ENCODE measurements at places on chromosomes 13 and 19. TPM values are rescaled to one million over a fixed set of nuclear protein-coding genes. Genes with fewer than 3 reads are reported as not detected.

The ZNF571 gene
- total RNA-seq = 1.1 TPM

The C19orf85 gene
- not detected for total RNA-seq

The UPF3A gene
- 24.8 TPM for total RNA-seq

The FREM2 gene
- total RNA-seq = not detected

The CLIP3 gene
- total RNA-seq = 2.8 TPM

The TRIM13 gene
- 18.1 TPM for total RNA-seq

The ZNF317 gene
- total RNA-seq = 12.3 TPM

The PSG7 gene
- total RNA-seq = not detected

The PTBP1 gene
- 113 TPM for total RNA-seq

The CLEC17A gene
- total RNA-seq = not detected

The ZNF253 gene
- 4.4 TPM for total RNA-seq

The ZNF835 gene
- total RNA-seq = under 0.01 TPM

The C19orf67 gene
- not detected for total RNA-seq

The ZNF625 gene
- total RNA-seq = 11.7 TPM

The SIGLEC12 gene
- not detected for total RNA-seq

The ZNF208 gene
- total RNA-seq = 0.99 TPM

The GPR183 gene
- 0.40 TPM for total RNA-seq

The MBD3L2 gene
- not detected for total RNA-seq

The BABAM1 gene
- 61.3 TPM for total RNA-seq

The RFXAP gene
- 0.60 TPM for total RNA-seq
